ENCODE measurements at places on chromosomes 2 and 18.

GRCh38 chr2:65316072-65316471 lies 88.4 kb downstream of the ACTR2 start:
- peaks cover 57% of the 10 kb centered on the region for H3K36me3 ChIP-seq
- H3K4me3 ChIP-seq = no peak overlapping the region
- H3K27ac ChIP-seq = no peak overlapping the region
- no peaks in the 10 kb centered on the region for H3K27me3 ChIP-seq
- no peak for DNase-seq
- peaks cover 19% of the 10 kb centered on the region for H3K4me1 ChIP-seq

- no peak overlapping the region for H3K4me3 ChIP-seq
- peaks cover 22% of the 10 kb centered on the region for H3K27me3 ChIP-seq
- no peak overlapping the region for H3K27ac ChIP-seq
- no peak for DNase-seq
- no peaks in the 10 kb centered on the region for H3K36me3 ChIP-seq
Observed at GRCh38 chr18:77000527-77000926, 132.1 kb downstream of the MBP start.

DNA sequence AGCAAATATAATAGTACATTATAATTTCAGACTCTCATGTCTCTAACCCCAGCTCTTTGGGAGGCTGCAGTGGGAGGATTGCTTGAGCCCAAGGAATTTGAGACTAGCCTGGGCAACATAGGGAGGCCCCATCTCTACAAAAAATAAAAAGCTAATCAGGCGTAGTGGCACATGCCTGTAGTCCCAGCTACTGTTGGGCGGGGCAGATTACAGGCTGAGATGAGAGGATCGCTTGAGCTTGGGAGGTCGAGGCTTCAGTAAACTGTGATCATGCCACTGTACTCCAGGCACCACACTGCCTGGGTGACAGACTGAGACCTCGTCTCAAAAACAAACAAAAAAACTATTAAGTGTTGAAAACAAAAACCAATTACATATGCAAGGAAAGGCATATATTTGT lies 123.0 kb upstream of the MYO3B start:
- no peaks in the 10 kb centered on the region for H3K4me1 ChIP-seq
- no peaks in the 10 kb centered on the region for H3K27me3 ChIP-seq
- no peak overlapping the region for H3K4me3 ChIP-seq
- no peak for DNase-seq

DNA sequence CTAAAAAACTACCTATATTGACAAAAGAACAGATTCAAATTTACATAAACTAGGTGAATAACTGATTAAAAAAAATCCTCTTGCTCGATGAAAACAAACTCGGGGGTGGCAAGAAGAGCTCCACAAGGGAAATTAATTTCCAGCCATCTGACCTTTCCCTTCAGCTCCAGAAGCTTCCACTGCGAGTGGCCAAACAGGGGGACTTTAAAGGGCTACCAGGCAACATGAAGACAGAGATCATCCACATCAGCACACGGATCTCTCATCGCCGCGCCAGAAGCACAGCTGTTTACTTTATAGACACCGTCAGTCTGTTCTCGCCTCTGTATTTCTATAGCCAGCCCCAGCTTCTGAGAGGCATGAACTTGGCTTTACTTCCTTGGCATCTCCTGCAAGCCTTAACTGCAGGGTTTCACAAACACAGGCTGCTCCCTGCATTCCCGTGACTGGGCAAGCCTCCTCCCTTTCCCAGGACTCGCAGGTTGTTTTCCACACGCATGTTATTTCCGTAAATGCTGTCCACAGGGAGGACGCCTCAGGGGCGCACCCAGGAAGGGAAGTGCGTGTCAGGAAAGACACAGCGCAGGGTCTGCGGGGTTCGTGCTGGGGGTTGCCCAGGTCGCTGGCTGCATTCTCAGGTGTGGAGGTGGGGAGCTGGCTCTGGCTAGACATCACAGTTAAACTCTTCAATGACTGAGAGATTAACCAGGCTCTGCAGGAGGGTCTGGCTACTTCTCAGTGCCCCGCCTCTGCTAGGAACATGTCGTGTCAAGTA lies 85.0 kb downstream of the USP40 start:
- DNase-seq = no peak
- no peaks in the 10 kb centered on the region for H3K27me3 ChIP-seq

- no peaks in the 10 kb centered on the region for H3K36me3 ChIP-seq
- peaks cover 100% of the 10 kb centered on the region for H3K27me3 ChIP-seq
- H3K27ac ChIP-seq = no peak overlapping the region
- no peak overlapping the region for H3K4me3 ChIP-seq
Observed at GRCh38 chr2:72924353-72925240, 7.3 kb downstream of the EMX1 start.

DNA sequence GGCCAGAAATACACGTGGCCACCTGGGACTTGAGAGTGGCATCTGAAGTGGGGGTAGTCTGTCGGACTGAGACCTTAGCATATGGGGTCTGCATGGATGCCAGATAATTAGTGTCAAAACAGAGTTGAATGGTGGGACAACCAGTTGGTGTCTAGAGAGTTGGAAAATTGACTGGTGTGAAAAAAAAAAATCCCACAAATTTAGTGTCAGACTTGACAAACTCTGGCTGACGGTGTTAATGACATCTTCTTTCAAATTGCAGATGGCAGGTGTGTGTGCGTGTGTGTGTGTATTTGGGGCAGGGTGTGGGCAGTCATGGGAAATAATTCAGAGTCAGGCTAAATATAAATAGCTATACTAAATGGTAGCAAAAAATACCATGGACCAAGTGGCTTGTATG lies 365.4 kb upstream of the RGPD4 start:
- DNase-seq = no peak
- no peak overlapping the region for H3K27ac ChIP-seq
- H3K36me3 ChIP-seq = no peaks in the 10 kb centered on the region

GRCh38 chr2:117537032-117537431 lies 277.5 kb upstream of the DDX18 start:
- H3K27me3 ChIP-seq = no peaks in the 10 kb centered on the region
- H3K27ac ChIP-seq = no peak overlapping the region

- peaks cover 8% of the 10 kb centered on the region for H3K36me3 ChIP-seq
- peak; percentile 29 for DNase-seq
- H3K27ac ChIP-seq = no peak overlapping the region
- H3K4me3 ChIP-seq = no peak overlapping the region
Observed at GRCh38 chr2:74498500-74499266, 720 bp downstream of the LBX2 start.

- peak overlapping the region; percentile 72 for H3K27ac ChIP-seq
- peak; percentile 49 for DNase-seq
- peaks cover 28% of the 10 kb centered on the region for H3K4me1 ChIP-seq
- H3K4me3 ChIP-seq = 0 out of 2 replicates have a peak overlapping the region, but pooled peaks have one; percentile 5
- H3K27me3 ChIP-seq = no peaks in the 10 kb centered on the region
Observed at GRCh38 chr18:79576686-79577351, 102.8 kb upstream of the CTDP1 start.

GRCh38 chr2:134892282-134893035 lies 26.2 kb upstream of the CCNT2 start:
- no peak for DNase-seq
- H3K4me3 ChIP-seq = no peak overlapping the region
- no peaks in the 10 kb centered on the region for H3K36me3 ChIP-seq
- no peaks in the 10 kb centered on the region for H3K27me3 ChIP-seq
- no peaks in the 10 kb centered on the region for H3K4me1 ChIP-seq

GRCh38 chr18:24516261-24516660 lies 55.8 kb downstream of the HRH4 start:
- H3K4me1 ChIP-seq = no peaks in the 10 kb centered on the region
- no peaks in the 10 kb centered on the region for H3K36me3 ChIP-seq
- DNase-seq = no peak
- no peak overlapping the region for H3K27ac ChIP-seq

DNA sequence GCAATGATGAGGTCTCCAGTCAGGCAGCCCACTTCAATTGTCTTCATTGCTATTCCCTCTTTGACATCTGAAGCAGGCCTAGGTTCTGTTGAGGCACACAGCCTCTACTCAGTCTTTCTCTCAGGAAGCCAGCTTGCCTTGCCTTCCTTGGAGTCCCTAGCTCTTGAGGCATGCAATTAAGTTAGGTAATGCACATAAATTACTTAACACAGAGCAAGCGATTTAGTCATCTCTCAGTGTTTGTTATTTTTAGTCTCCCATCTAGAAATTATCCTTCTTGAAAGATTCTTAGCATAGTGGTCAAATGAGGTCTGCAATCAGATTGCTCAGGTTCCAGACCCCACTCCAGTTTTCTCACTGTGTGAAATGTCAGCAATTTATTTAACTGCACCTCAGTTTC lies 32.0 kb downstream of the SULT1C4 start:
- peak overlapping the region; percentile 76 for H3K27ac ChIP-seq
- H3K4me3 ChIP-seq = no peak overlapping the region
- H3K36me3 ChIP-seq = 0 out of 2 replicates have a peak, but pooled peaks cover 2% of the 10 kb centered on the region
- DNase-seq = peak; percentile 72
- peaks cover 61% of the 10 kb centered on the region for H3K4me1 ChIP-seq

DNA sequence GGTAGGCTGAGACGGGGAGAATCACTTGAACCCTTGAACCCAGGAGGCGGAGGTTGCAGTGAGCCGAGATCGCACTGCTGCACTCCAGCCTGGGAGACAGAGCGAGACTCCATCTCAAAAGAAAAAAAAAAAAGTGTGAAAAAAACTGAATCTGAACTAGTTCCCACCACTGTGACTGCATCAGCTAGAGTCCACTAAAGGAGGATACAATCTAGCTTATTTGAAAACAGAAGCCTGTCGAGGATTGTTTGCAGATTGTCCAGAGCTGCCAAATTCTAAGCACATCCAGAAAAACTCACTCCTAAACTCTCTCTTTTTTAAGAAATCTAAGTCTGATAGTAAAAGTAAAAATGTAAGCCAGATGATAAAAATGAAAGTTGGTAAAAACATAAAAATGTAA lies 10.6 kb downstream of the GFPT1 start:
- H3K36me3 ChIP-seq = peaks cover 41% of the 10 kb centered on the region
- H3K4me3 ChIP-seq = no peak overlapping the region
- H3K27me3 ChIP-seq = no peaks in the 10 kb centered on the region
- no peak for DNase-seq

GRCh38 chr2:149921911-149922616 lies 334.5 kb upstream of the MMADHC start:
- H3K4me1 ChIP-seq = peaks cover 14% of the 10 kb centered on the region
- no peaks in the 10 kb centered on the region for H3K36me3 ChIP-seq
- no peak for DNase-seq

- no peak for DNase-seq
- H3K36me3 ChIP-seq = no peaks in the 10 kb centered on the region
- H3K4me1 ChIP-seq = peaks cover 22% of the 10 kb centered on the region
- H3K4me3 ChIP-seq = no peak overlapping the region
Observed at GRCh38 chr18:54389143-54389505, 31.4 kb downstream of the C18orf54 start.

GRCh38 chr2:53353135-53354114 lies 414.2 kb upstream of the CHAC2 start:
- no peaks in the 10 kb centered on the region for H3K36me3 ChIP-seq
- no peak overlapping the region for H3K27ac ChIP-seq
- peaks cover 5% of the 10 kb centered on the region for H3K4me1 ChIP-seq
- peak; percentile 10 for DNase-seq
- no peaks in the 10 kb centered on the region for H3K27me3 ChIP-seq

DNA sequence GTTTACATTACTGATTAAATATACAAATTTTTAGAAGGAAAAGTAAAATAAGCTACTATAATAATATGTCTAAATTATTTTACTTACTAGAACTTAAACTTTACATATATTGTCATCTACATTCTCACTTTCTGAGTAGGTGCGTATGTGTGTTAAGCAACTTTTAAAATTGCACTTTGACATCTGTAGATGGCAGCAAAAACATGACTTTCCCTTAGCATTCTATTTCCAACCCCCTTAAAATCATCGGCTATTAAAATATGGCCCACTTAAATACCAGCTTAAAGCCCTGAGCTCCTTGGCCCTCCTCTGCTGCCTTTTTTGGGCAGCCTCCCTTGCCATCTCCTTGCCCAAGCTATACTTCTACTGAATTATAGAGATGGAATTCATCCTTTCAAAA lies 78.0 kb downstream of the UPP2 start:
- H3K4me3 ChIP-seq = no peak overlapping the region
- H3K4me1 ChIP-seq = no peaks in the 10 kb centered on the region
- no peak overlapping the region for H3K27ac ChIP-seq
- no peaks in the 10 kb centered on the region for H3K36me3 ChIP-seq
- no peak for DNase-seq
- no peaks in the 10 kb centered on the region for H3K27me3 ChIP-seq

GRCh38 chr2:218161644-218162043 lies 5.1 kb downstream of the CXCR1 start:
- no peaks in the 10 kb centered on the region for H3K4me1 ChIP-seq
- no peaks in the 10 kb centered on the region for H3K36me3 ChIP-seq
- DNase-seq = no peak
- H3K4me3 ChIP-seq = no peak overlapping the region

- H3K27ac ChIP-seq = no peak overlapping the region
- DNase-seq = no peak
Observed at GRCh38 chr2:147925886-147926285, 81.1 kb downstream of the ACVR2A start.

GRCh38 chr2:128765811-128766210 lies 447.1 kb upstream of the HS6ST1 start:
- no peak for DNase-seq
- no peak overlapping the region for H3K27ac ChIP-seq
- no peaks in the 10 kb centered on the region for H3K27me3 ChIP-seq
- no peak overlapping the region for H3K4me3 ChIP-seq

DNA sequence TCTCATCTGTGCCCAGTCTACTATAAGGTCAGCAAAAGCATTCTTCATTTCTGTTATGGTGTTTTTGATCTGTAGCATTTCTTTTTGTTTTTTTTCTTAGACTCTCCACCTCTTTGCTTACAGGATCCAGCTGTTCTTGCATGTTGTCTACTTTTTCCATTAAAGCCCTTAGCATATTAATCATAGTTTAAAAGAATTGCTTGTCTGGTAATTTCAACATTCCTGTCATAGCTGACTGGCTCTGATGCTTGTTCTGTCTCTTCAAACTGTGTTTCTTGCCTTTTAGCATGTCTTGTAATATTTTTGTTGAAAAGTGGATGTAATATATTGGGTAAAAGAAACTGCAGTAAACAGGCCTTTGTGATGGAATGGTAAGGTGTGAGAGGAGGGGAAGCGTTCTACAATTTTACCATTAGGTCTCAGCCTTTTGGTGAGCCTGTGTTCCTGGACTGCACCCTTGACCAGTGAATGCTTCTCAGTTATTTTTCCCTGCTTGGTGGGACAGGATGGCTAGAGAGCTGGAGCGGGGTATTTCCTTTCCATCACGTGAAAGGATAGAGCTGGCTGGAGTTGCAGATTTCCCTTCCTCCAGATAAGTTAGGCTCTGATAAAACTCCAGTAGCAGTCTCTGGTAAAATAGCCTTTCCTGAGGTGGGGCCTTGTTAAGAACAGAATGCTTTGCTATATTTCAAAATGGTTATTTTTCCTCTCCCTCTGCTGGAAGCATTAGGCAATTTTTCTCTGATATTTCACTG lies 65.4 kb downstream of the PLA2R1 start:
- no peaks in the 10 kb centered on the region for H3K36me3 ChIP-seq
- no peak overlapping the region for H3K27ac ChIP-seq
- no peak overlapping the region for H3K4me3 ChIP-seq
- no peaks in the 10 kb centered on the region for H3K27me3 ChIP-seq
- no peak for DNase-seq

- peaks cover 63% of the 10 kb centered on the region for H3K27me3 ChIP-seq
- H3K27ac ChIP-seq = no peak overlapping the region
- no peak for DNase-seq
- H3K36me3 ChIP-seq = no peaks in the 10 kb centered on the region
Observed at GRCh38 chr2:134718023-134718816, 580 bp downstream of the TMEM163 start.

All from SJSA1 (cell line).